D721Med (cell line): ENCODE measurements at places on chromosomes 5 and 9.

- no peak for DNase-seq
Measured at GRCh38 chr9:20148416-20148815, 359.6 kb upstream of the SLC24A2 start.

DNA sequence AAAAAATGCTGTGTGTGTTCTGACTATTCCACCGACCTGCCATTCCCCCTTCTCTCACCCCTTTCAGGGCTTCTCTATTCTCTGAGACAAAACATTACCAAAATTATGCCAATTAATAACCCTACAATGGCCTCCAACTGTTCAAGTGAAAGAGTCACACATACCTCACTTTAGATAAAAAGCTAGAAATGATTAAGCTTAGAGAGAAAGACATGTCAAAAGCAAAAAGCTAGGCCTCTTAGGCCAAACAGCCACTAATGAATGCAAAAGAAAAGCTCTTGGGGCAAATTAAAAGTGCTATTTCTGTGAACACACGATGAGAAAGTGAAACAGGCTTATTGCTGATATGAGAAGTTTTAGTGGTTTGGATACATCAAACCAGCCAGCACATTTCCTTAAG, 279.6 kb upstream of the GRAMD2B start:
- DNase-seq: no peak

GRCh38 chr5:59864718-59865117, 28.8 kb downstream of the PDE4D start:
- DNase-seq: no peak

DNA sequence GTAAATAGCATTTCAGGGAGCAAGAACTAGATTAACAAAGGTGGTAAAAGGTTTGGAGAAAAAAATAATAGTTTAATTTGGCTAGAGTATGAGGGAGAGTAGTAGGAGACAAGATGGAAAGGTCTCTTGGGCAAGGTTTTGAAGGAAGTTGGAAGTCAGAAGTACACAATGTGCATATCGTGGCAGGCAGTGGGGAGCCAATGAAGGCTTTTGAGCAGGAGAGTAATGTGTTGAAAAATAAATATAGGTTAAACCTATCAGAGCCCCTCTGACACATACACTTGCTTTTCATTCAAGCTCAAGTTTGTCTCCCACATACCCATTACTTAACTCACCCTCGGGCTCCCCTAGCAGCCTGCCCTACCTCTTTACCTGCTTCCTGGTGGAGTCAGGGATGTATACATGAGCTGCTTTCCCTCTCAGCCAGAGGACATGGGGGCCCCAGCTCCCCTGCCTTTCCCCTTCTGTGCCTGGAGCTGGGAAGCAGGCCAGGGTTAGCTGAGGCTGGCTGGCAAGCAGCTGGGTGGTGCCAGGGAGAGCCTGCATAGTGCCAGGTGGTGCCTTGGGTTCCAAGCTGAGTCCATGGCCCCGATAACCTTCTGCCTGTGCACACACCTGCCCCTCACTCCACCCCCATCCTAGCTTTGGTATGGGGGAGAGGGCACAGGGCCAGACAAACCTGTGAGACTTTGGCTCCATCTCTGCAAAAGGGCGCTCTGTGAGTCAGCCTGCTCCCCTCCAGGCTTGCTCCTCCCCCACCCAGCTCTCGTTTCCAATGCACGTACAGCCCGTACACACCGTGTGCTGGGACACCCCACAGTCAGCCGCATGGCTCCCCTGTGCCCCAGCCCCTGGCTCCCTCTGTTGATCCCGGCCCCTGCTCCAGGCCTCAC, at the start of gene CA9:
TSS of gene CA9 (plus strand) at position 797 of the 893 bp plus-strand sequence. CDS start at position 829, 32 bp downstream.
- no peak for DNase-seq

- DNase-seq: no peak
Measured at GRCh38 chr9:15189481-15189880, 117.5 kb downstream of the TTC39B start.
